ENCODE measurements at places on chromosomes 6 and 20.

DNA sequence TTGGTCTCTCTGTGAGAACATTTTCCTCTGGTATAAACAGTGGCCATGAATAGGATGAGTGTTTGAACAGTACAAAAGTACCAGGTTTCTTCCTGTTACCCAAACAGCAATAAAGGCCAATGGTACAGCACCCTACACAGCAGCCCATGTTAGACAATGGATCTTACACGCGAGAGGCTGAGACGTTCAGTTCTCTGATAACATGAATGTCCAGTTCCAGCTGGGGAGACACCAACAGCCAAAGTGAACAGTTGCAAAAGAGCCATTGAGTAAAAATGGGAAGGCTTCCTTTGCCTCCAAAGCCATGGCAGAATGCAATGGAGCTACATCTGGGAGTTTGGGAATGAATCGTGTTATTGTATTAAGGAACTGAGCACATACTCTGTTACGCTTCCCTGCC, 246.8 kb upstream of the SGK1 start:
- no peaks in the 10 kb centered on the region for H3K27me3 ChIP-seq
- H3K36me3 ChIP-seq: no peaks in the 10 kb centered on the region
- no peak overlapping the region for H3K27ac ChIP-seq
- H3K4me1 ChIP-seq: peaks cover 5% of the 10 kb centered on the region
- DNase-seq: no peak

DNA sequence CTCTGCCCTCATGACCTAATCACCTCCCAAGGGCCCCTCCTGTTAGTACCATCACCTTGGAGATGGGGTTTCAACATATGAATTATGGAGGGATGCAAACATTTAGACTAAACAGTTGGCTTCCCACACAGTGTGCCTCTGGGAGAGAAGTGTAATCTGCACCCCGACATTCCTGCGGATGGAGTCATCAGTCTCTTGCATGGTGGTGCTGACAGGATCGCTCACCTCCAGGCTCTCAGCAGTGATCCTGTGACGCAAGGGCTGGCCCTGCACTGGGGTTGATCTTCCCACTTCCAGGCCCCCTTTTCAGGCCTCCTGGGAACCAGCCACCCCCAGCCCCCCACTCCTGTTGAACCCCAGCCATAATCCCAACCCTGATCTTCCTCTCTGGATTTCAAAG, 16.0 kb upstream of the PI16 start:
- no peak overlapping the region for H3K4me3 ChIP-seq
- DNase-seq: no peak
- H3K27me3 ChIP-seq: no peaks in the 10 kb centered on the region
- H3K36me3 ChIP-seq: no peaks in the 10 kb centered on the region

DNA sequence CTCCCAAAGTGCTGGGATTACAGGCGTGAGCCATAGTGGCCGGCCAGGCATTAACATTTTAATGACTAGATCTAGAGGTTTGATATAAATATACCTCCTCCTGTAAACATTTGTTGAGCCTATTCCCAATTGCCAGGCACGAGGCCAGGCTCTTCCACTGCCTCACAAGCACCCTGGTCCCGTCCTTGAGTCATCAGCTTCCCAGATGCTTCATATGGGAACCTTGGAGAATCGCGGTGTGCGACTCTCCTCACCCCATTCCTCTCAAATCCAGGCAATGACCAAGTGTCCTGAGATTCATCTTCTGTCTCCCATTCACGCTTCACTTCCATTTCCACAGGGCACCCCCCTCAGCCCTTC, 35.9 kb upstream of the PIM1 start:
- H3K4me3 ChIP-seq: no peak overlapping the region
- no peaks in the 10 kb centered on the region for H3K4me1 ChIP-seq
- no peak for DNase-seq
- no peak overlapping the region for H3K27ac ChIP-seq
- H3K27me3 ChIP-seq: no peaks in the 10 kb centered on the region
- H3K36me3 ChIP-seq: no peaks in the 10 kb centered on the region

DNA sequence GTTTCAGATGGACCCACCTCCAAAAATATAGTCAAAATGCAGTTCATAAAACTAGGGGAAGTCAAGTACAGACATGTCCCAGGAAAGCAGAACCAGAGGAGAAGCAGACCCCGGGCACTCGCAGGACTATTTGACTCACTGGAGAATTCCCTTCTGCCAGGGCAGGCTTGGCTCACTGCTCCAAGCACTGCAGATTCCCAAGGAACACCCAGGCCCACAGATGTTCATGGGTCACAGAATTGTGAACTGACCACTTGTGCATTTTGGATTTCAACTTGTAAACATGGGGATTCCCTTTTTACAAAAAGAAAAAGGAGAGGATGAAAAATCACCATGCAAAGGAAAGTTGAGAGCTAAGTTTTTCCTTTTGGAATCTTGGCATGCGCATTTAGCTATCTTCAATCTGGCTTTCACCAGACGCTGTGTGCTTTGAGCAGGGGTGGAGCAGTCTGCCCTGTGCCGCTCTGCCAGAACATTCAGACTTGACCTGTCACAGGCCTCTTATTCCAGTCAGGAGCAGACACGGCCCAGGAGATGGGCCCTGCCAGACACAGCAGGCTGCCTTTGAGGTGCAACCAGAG, 237.5 kb upstream of the TAB2 start:
- no peak for DNase-seq
- H3K4me3 ChIP-seq: no peak overlapping the region
- no peaks in the 10 kb centered on the region for H3K27me3 ChIP-seq
- H3K36me3 ChIP-seq: no peaks in the 10 kb centered on the region
- no peaks in the 10 kb centered on the region for H3K4me1 ChIP-seq

DNA sequence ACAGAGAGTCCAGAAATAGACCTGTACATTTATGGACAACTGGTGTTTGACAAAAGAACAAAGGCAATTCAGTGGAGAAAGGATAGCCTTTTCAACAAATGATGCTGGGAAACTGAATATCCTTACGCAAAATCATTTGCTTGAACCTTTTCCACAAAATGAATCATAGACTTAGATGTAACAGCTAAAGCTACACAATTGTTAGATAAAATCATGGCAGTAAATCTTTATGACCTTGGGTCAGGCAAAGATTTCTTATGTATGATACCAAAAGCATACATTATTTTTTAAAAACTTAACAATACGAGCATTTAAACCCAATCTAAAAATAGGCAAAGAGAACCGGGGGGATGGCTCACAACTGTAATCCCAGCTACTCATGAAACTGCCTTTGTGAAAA, 73.5 kb upstream of the DST start:
- H3K4me1 ChIP-seq: no peaks in the 10 kb centered on the region
- no peaks in the 10 kb centered on the region for H3K27me3 ChIP-seq
- H3K4me3 ChIP-seq: no peak overlapping the region
- DNase-seq: no peak

- no peaks in the 10 kb centered on the region for H3K27me3 ChIP-seq
- peaks cover 14% of the 10 kb centered on the region for H3K4me1 ChIP-seq
- DNase-seq: no peak
Observed at GRCh38 chr6:100808638-100809275, 72.4 kb downstream of the ASCC3 start.
